ENCODE measurements at places on chromosomes 2 and 18.
A peak's percentile ranks its signal among the peaks of the same experiment; 100 is the strongest.

GRCh38 chr18:63321291-63321690, 1.7 kb upstream of the BCL2 start:
- no peak for DNase-seq

DNA sequence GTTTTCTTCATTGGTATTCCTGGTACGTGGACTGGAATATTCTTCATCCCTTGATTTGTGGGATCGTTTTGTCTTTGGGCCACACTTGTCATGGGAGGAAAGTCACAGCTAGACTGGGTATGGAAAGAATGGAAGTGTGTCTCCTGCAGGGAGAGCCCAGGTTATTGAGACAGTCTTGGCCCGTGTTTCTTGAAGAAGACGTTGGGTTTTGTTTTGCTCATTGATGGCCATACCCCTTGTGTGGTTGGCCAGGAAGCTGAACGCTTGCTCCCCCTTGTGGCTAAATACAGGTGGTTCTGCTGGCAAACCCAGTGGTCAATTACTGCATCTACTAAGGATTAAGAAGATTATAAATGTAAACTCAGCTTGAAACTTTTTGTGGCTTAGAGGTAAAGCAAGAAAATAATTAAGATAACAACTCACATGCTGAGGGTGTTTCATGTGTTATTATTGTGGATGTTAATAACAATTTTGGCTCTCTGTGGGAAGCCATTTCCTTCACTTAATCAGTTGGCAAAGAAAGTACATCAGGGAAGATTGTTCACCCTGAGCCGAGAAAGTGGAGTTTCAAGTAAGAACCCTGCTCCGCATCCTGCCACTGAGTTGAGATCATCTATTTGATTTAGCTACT, 91.8 kb downstream of the NEDD4L start:
- DNase-seq, result peak; percentile 24

GRCh38 chr18:37219257-37219656, 346.3 kb downstream of the CELF4 start:
- DNase-seq, result no peak

GRCh38 chr2:224772494-224772893, 56.3 kb upstream of the CCDC195 start:
- DNase-seq, result no peak

DNA sequence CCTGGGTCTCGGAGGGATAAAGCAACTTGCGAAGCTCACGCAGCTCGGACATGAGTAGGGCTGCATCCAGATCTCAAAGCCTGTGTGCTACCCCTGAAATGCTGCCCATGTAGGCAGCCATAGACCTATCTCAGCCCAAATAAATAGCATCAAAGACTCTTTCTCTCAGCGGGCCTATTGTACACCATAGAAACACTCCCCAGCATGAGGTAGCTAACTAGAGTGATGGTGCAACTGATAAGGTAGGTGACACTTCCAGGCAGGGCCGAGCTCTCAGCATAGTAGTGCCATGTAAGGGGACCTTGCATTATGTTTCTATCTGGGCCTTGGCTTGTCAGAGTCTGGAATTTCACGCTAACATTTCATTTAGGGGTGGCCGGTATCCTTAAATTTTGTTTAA, 52.4 kb downstream of the RABL2A start:
- no peak for DNase-seq

GRCh38 chr2:11850082-11850481, 103.7 kb downstream of the LPIN1 start:
- no peak for DNase-seq

DNA sequence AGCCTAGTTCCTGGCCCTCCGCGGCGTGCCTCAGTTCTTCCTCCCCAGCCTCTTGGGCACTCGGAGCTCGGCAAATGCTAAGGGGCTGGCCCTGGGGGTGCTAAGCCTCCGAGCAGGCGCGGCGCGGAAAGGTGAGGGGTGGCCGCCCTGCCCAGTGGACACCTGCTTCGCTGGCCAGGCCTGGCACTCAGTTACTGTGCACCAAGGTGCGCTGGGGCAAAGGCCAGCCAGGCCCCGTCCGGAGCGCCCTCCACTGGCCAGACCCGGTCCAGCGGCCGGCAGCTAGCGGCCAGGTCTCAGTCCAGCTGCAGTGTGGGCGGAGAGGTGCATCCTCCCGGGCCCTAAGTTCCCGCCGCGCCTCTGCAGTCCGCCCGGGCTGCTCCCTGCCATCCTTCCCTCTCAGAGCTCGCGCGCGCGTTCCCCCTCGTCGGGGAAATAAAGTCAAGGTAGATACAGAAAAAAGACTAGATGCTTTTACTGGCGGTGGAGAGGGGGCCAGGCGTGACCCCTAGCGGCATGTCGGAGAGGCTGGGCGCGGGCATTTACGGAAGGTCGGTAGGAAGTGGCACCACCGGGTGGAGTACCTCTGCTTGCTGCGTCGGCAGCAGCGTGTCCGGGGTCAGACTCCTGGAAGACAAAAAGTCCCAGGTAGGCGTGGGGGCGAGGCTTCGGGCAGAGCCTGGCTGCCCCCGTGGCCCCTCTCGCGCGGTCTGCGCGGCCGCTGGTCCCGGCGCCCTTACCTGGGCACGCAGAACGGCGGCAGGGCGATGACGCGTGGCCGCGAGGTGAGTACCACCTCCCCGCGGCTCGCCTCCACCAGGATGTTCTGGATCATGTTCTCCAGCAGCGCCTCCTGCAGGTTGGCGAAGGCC, 9.4 kb upstream of the CRYBA2 start:
- no peak for DNase-seq

DNA sequence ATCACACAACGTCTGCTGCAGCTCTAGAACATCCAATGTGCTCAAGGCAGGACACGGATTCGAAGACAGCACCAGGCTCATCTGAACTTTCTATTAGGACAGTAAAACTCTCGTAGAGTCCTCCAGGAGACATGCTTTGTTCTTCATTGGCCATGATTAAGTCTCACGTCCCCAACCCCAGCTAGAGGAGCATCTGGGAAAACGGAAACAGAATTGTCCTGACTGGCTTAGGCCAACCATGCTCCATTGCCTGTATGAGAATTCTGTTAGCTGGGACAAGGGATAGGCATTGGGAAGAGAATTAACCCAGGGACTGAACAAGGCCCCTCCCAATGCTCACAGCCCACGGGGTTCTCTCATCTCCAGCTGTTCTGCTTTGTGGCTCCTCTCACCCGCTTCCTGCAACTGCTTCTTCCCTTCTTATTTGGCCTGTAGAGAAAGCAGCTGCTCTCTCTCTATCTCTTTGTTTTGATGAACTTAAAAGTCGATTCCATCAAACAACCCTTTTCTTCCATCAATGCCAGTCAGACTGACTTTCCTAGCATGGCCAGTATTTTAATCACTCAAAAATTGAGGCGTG, 75.6 kb downstream of the C1QL2 start:
- no peak for DNase-seq

DNA sequence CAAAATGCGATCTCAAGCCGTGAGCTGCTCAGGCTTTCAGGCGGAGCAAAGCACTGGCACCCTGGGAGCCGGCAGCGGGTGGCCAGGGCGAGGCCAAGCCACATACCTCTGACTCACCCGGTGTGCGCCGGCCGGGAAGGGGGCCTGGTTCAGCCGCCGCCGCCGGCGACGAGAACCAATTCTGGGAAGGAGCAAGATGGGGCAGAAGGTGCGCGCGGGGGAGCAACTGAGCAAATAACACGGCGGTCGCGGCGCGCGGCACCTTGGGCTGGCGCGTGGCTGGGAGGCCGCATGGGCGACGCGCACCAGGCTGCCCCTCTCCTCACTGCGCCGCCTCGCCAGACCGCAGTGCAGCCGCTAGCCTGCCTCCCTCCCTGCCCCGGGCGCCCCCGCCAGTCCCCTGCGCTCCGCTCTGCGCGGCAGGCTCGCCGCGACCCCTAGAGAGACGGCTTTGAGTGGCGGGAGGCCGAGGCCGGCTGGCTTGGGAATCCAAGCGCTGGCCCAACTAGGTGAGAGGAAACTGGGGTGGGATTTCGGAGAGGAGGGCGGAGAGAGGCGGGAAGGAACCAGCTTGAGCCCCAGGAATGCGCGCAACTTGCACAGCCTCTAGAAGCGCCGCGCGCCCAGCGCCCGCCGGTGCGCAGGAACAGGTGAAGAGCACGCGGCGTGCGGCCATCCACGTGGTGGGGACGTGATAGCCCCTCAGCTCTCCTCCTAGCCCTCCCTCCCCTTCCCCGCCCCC, 3.2 kb downstream of the NRP2 start:
- DNase-seq, result no peak

GRCh38 chr2:46735108-46735691, 180.4 kb downstream of the MCFD2 start:
- no peak for DNase-seq

DNA sequence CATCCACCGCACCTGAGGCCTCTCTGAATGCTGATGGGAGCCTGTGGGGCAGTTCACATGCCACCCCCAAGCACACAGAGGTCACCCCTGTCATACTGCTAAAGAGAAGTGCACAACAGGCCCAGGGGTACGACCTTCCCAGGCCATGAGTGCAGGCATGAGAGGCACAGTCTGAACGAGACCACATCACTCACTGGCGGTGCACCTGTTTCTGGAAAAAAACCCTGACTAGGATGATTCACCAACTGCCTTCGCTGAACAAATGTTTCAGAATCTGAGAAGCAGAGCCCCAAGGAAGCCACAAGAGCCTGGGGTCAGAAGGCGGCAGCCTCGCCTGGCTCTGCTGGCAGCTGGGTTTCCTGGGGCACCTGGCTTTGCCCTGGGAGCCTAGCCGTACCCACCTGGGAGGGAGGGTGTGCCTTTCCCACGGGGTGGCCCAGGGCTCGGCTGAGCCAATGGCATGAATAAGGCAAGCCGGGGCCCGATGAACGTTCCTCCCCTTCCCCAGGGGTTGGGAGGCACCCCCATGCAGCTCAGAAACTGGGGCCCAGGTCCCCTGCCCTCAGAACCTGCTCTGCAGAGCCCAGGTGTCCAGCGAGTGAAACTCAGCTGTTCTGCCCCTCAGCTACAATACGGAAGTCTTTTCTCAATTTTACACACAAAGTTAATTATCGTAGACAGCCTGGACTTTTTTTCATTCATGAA, 73.8 kb downstream of the HDAC4 start:
- no peak for DNase-seq

GRCh38 chr2:150522269-150522668, 34.8 kb upstream of the RND3 start:
- no peak for DNase-seq

DNA sequence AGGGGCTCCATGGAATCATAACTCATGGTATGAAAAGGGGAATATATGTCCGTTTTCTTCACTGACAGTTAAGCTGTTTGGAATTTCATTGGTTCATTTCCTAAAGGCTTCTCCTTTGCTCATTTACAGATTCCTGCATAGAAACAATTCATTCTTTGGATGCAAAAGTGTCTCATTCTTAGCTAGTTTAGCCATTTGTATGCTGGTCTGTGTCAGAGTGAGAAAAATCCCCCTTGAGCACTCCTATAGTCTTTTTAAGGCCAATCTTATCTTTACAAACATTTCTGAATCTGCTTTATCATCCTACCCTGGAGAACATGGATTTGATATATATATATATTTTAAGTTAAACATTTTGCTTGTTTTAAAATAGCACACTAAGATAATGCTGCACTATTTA, 1260.9 kb upstream of the NRXN1 start:
- no peak for DNase-seq

GRCh38 chr2:68125821-68126220, 31.9 kb upstream of the PNO1 start:
- DNase-seq, result no peak

- no peak for DNase-seq
Measured at GRCh38 chr18:666177-666576, 8.7 kb downstream of the TYMS start.

DNA sequence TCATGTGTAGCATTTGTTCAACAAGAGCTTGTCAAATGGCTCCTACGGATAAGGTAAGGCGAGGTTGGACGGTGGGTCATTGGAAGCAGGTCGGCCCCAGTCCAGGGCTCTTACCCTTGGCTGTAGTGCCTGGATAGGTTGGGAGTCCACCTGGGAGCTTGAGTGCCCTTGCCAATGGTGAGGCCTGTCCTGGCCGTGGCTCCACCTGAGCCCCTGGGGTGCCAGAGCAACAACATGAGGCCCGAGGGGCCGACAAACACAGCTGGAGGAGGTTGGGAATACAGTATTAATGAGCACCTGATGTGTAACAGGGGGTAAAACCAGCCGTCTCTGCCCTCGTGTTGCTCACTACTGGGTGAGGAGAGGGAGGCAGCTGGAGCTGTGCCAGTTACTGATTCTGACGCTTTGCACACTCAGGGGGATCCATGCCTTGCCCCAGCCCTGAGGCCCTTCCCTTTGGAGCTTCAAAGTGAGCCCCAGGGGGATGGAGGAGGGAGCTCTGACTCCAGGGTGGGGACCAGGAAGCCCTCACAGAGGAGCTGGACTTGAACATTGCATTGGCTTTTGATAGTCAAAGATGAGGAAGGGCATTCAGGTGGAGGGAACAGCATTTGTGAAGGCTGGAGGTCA, 87.2 kb downstream of the RHOB start:
- DNase-seq, result no peak

DNA sequence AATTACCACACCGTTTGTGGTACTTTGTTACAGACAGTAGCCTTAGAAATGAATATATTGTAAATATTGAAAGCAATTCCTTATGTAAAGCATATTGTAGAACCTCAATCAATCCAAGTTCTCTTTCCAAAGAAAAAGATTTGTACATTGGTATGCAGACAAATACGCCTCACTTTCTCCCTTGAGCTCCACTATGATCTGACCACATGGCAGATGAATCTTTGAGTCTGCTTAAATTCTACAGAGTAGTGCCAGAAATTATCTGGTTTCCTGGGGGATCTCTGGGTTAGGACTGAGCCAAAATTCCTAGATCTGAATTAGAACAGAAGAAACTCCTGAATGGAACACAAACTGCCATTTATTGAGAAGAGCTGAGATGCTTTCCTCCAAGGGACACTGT, 99.0 kb downstream of the CPO start:
- no peak for DNase-seq

GRCh38 chr2:242038166-242038927, 168.8 kb downstream of the RTP5 start:
- DNase-seq, result no peak

DNA sequence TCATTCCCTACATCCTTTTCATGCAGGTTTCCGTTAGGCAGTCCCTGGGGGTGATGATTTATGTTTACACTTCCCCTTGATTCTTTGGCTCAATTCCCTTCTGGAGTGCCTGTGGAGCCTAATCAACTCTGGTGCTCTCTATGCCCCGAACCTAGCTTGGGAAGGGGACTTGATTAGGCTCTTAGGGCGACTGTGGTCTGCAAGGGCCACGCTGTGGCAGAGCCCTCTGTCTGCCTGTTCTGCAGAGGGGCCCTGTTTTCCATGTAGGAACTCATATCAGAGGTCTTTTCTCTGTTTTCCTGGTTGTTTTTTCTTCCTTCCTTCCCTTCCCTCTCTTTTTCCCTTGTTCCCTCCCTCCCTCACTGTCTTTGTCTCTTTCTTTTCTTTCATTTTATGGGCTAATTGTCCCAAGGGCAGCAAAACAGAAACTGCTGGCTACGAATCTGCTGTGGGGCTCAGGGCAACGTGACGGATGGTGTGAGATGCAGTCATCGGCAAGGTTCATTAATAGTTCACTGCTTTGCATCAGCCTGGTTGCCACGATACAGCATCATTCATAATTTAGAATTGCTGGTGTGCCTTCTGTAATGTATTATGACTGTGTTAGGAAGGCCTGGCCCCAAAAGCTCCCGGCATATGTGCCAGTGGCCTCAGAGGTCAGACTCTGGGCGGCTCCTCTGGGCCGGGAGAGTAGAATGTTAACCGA, 134.5 kb downstream of the NAPG start:
- peak; percentile 32 for DNase-seq

- no peak for DNase-seq
Measured at GRCh38 chr2:80546766-80547165, 242.2 kb upstream of the LRRTM1 start.
